ENCODE measurements at places on chromosomes 16 and 17.

GRCh38 chr17:27895940-27896535 lies 2.9 kb upstream of the LYRM9 start:
- DNase-seq: no peak

DNA sequence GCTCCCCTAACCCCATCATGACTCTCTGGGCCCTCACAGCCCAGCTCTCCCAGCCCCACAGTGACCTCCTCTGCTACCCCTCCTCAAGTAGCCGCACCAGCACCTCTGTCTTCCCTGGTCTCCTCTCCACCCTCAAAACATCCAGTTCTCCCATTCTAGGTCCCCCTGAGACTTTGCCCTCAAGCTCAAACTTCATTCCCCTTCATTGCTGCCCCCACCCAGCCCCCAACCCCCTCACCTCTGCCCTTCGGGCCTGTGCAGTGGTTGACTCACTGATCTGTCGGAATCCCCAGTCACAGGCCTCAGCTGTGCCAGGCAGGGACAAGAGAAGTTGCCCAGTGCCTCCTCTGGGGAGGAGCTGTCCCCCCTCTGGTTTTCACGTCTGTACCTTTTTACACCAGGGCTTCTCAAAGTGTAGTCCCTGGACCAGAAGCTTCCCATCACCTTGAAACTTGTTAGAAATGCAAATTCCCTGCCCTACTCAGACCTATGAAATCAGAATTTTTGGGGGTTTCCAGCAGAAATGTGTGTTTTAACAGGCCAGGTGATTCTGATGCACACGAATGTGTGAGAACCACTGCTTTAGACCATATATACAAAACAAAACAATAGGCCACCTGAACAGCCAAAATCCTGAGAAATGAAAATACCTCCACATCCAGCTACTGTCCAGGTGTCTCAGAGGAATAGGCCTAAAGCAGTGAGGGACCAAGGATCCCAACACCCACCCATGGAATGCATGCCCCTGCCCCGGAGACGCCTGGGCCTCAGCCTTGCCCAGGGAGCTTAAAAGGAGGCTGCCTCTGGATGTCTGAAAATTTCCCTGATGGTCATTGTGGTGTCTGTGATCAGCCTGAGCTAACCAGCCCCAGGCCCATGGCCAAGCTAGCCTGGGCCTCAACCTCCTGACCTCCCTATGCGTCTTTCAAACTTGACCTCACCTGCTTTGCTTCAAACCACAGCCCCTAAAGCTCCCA lies 853 bp upstream of the DOK4 start:
- no peak for DNase-seq

GRCh38 chr16:15963307-15963910 lies 14.0 kb downstream of the ABCC1 start:
- DNase-seq: no peak

- DNase-seq: no peak
Observed at GRCh38 chr17:9331279-9332131, 244.1 kb downstream of the STX8 start.

DNA sequence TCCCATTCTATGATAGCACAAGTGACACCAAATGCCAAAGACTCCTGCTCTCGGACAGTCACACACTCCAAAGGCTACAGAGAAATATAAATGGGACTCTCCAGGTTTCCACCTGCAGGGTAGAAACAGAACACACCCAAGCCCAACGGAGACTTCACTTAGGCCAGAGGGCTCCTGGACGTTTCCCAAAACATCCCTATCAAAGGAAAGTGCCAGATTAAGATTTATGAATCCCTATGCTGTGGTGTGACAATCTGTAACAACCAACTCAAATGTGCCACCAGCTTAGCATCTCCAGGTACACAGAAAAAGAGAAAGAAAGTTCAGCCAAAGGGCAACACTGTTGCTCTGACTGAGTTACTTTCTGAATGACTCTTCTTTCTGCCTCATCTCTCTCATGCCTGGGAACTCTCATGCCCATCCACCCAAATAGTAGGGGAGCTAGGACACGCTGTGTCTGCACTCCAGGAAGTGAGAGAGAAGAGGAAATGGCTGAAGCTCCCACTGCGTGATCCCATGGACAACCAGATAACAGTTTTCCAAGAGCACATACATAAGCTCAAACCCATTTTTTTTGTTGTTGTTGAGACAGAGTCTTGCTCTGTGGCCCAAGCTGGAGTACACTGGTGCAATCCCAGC lies 49.7 kb downstream of the SMG6 start:
- DNase-seq: no peak

DNA sequence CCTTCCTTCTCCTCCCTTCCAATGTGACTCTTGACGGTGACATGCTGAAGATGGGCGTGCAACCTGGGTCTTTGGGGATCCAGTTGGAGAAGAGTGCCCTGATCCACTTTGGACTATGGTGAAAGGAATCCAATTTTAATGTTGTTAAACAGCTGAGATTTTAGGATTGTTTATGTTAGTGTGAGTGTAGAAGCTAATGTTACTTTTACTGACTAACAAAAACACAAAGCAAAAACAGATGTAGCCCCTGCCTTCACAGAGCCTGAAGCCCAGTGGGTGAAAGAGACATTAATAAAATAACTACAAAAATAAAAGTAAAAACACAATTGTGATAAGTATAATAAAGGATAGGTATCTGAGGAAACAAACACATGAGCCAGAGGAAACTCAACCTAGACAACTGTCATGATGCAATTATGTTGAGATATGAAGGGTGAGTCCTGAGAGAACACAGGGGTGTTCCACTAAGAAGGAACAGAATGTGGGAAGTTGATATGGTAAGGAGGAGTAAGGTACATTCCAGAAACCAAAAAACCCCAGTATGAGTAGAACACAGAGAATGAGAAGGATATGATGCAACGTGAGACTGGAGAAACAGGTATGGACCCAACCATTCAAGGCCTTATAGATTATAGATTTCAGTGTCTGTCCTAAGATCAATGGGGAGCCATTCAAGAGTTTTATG lies 115.1 kb upstream of the PMFBP1 start:
- DNase-seq: no peak

- DNase-seq: no peak
Observed at GRCh38 chr17:9239246-9239792, 218.0 kb downstream of the NTN1 start.

DNA sequence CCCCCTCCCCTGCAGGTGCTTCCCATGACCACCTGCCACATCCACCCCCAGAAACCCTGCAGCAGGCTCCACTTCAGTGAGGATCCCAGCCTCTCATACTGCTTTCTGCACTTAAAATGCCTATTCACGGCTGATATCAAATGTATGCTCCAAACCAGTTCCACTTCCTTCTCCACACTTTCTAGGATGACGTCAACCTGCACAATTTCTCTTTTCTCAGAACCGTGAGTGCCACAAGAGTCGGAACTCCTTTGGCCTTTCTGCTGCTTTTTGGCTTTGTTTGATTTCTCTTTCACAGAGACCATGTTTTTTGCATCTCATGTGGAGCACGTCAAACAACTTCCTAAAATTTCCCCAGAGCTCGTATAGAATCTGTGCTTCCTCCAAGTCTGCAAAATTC lies 378.8 kb upstream of the TNRC6C start:
- DNase-seq: peak; percentile 90

GRCh38 chr16:1917665-1918350 lies 407 bp downstream of the HS3ST6 start:
- no peak for DNase-seq

DNA sequence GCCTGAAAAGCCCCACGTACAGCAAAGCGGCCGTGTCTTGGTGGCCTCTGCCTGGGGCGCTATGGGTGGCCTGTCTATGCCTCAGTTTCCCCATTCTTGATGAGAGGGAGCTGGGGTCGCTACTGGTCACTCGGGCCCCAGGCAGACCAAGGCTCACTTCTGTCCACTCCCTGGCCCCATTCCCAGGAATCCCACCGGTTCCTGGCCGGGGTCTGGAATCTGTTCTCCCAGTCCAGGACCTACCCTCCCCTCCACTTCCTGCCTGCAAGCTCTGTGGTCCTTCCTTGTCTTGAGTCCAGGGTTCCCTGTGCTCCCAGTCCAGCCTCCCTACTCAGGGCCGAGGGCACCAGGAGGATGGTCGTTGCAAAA lies 24.5 kb downstream of the METRNL start:
- no peak for DNase-seq

- DNase-seq: no peak
Observed at GRCh38 chr16:16150117-16150877, 73.0 kb downstream of the ABCC6 start.

DNA sequence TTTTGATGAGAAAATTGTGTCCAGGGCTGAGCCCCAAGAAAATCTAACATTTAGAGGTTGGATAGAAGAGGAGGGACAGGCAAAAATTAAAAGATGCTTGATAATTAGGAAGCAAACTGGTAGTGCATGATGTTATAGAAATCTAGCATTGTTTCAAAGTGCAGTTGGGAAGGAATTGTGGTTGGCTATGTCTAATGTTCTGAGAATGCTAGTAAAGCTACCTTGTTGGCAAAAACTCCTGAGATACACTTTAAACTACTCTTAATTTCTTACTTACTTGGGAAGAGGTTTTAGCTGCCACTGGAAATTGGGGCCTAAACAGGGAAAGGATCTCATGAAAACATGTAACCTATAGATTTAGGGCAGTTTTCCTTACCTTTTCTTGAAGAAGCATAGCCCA lies 48.3 kb downstream of the MAP2K4 start:
- no peak for DNase-seq

GRCh38 chr17:79433379-79433778 lies 177.5 kb downstream of the RBFOX3 start:
- no peak for DNase-seq

DNA sequence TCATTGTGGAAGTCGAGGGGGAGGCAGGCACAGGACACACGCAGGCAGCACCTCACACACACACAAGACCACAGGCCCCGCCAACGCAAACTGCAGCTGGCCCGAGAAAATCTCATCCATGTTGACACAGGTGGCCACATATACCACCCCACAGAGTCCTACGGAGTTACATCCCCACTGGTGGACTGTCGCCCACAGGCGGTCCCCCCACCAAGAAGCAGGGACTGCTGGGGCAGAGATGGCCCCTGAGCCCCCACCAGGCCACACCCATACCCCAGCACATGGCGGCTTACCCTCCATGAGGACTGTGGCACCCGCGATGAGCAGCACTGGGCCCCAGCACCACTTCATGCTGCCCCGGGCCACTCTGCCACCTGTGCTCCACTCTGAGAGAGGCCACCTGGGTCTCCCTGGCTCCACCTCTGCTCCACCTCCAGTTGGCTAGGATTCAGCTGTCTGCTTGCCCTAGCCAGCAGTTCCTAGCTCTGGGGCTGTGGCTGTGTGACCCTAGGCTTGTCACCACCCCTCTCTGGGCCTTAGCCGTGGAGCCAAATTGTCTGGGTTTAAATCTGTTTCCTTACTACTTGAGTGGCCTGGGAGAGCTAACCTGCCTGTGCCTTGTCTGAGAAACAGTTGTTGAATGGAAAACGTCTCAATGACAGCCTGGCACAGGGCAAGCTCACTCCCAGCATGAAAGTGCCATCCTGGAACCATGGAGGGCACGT lies at the start of gene PRSS53:
Gene PRSS53 (minus strand): TSS at position 485 of the 725 bp plus-strand sequence. CDS start 134 bp downstream, at position 351.
- DNase-seq: no peak

DNA sequence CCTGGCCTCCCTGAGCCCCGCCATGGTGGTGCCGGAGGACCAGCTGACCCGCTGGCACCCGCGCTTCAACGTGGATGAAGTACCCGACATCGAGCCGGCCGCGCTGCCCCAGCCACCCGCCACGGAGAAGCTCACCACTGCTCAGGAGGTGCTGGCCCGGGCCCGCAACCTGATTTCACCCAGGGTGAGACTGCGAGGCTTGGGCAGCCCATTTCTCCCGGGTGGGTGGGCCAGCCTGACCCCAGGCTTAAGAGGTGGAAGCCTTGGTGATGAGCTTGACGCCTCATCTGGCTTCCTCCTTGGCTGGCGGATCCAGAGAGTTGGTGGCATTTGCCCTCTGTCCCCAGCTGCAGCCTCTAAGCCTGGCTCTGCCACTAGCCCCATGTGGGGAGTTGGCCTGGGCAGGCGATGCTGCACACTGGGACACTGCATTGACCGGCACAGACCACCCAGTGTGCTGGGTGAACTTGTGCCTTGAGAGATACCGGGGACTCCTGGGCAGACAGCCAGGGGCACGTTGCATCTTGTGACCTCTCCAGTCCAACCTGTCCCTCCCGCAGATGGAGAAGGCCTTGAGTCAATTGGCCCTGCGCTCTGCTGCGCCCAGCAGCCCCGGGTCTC lies 3.0 kb downstream of the CDT1 start:
- no peak for DNase-seq

DNA sequence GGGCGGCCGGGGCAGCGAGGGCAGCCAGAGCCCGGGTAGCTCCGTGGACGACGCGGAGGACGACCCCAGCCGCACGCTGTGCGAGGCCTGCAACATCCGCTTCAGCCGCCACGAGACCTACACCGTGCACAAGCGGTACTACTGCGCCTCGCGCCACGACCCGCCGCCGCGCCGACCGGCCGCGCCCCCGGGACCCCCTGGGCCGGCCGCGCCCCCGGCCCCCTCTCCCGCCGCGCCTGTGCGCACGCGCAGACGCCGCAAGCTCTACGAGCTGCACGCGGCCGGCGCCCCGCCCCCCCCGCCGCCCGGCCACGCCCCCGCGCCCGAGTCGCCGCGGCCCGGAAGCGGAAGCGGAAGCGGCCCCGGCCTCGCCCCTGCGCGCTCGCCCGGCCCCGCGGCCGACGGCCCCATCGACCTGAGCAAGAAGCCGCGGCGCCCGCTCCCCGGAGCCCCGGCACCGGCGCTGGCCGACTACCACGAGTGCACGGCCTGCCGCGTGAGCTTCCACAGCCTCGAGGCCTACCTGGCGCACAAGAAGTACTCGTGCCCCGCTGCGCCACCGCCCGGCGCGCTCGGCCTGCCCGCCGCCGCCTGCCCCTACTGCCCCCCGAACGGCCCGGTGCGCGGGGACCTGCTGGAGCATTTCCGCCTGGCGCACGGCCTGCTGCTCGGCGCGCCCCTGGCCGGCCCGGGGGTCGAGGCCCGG lies 36.1 kb upstream of the ZC3H18 start:
- DNase-seq: peak; percentile 58

DNA sequence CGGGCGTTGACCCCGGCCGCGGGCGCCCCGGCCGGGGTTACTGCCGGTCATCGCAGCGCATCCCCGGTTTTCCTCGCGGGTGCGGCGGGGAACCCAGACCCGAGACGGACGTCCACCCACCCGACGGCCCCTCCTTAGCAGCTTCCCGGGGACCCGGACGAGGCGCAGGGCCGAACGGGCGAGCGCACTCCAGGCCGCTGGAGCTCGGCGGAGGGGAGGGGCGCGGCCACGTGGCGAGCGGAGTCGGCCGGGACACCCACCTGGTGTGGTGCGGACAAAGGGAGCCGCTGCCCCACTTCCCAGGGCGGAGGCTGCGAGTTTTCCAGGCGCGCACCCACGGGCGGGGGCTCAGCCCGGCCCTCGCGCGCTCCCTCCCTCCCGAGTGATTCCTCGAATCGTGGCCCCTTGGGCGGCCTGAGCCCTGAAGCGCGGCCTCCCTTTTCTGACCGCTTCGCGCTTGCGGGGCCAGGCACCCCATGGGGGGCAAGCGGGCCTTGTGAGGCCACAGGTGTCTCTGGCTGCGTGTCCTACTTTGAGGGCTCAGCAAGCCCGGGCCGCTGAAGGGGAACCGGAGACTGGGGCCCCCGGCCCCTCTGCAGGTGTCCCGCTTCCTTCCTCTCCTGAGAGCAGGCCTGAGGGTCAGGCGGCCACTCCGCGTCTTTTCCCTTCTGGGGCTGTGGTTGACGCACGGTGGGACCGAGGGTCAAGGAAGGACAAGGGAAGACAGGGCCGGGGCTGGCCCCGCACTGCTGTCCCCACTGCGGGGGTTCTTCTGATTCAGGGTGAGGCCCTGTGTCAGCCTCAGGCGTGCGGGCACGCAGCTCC lies 1.1 kb upstream of the FASN start:
- no peak for DNase-seq
